ENCODE measurements at places on chromosomes 6 and 20.

DNA sequence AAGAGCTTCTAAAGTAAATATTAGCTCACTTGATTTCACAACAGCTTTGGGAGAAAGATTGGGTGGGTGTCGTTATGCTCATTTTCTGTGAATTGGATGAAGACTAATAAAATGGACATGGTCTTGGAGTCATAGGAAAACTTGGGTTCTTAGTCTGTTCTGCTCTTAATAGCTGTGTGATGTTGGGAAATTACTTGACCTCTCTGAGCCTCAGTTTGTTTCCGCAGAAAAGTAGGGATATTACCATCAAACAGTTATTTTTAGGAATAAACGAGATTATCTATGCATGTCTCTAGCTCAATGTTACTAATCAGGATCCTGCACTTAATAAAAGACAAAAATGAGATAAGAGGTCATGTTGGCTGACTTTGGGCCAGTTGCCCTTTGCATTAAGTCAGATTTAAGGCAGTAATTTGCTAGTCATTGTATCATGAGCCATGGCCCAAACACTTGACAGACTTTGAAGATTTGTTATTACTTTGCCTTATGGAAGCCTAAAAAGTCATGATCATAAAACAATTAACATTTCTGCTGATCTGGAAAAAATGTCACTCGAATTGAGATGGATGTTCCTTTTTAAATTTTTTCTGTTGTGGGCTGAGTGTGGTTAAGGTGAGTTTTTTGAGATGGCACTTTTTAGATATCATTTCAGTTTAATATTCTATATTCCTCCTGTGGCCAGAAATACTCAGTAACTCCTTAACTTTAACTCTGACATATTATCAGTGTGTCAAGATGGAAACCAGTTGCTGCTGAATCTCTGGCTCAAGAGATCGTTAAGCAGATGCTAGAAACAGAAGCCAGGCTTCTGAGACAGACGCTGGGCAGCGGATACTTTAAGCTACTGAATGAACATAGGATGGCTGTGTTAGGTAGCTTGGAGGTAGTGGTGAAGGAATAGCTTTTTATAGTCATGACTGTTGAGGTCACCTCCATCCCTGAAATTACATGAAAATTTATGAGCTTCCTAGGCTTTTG, 291.6 kb downstream of the PHF3 start:
- DNase-seq: no peak

DNA sequence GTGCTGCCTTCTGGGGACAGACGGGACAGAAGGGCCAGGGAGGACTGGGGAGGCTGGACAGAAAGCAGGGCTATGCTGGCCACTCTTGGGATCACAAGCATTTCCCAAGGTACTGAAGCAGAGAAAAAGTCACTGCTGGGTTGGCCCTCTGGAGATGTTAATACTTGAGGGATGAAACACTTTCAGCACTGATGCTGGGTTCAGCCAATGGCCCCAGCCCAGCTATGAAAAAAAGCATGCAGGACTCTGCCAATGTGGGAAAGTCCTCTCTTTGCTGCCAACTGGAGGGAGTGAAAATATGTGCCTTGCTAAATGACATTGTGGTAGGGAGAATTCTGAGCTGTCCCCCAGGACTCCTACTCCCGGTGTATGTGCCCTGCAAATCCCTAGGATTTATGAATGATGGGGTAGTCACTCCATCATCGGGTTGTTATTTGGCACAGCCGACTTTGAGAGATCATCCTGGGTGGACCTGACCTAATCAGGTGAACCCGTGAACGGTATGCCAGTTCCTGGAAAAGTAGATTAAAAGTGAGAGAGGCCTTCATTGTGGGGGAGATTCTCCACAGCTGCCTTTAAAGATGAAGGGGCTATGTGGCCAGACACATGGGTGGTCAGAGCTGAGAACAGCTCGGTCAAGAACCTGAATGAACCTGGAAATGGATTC, 119.9 kb upstream of the TRAF3IP2 start:
- no peak for DNase-seq

GRCh38 chr6:150361876-150362275, 6.9 kb upstream of the IYD start:
- DNase-seq: no peak

- no peak for DNase-seq
These were observed 400.8 kb upstream of the CHD6 start for GRCh38 chr20:42018979-42019378.

- DNase-seq: no peak
These were observed 333 bp upstream of the SMIM13 start for GRCh38 chr6:11093376-11093625.

GRCh38 chr6:20212392-20213111, at the start of gene MBOAT1:
MBOAT1 (minus strand) TSS chr6:20212469; CDS start chr6:20212234, 235 bp downstream.
- peak; percentile 63 for DNase-seq
